MCF 10A (cell line): ENCODE measurements at places on chromosomes 1 and 21. TPM values are rescaled to one million over a fixed set of nuclear protein-coding genes. Genes with fewer than 3 reads are reported as not detected.

- no peak overlapping the region for H3K27ac ChIP-seq
- peaks cover 26% of the 10 kb centered on the region for H3K36me3 ChIP-seq
- no peaks in the 10 kb centered on the region for H3K27me3 ChIP-seq
- peaks cover 36% of the 10 kb centered on the region for H3K4me1 ChIP-seq
These were observed 66.7 kb downstream of the OLFML2B start for GRCh38 chr1:161956930-161957329.

The PHGDH gene
- 165 and 198 TPM in 2 replicates for total RNA-seq

The MTMR11 gene
- total RNA-seq: 23.8 and 33.5 TPM in 2 replicates

GRCh38 chr1:160625725-160626498 is 20.9 kb downstream of the SLAMF1 start:
- H3K4me3 ChIP-seq: no peak overlapping the region
- no peaks in the 10 kb centered on the region for H3K36me3 ChIP-seq
- no peaks in the 10 kb centered on the region for H3K4me1 ChIP-seq
- no peak overlapping the region for H3K27ac ChIP-seq
- peaks cover 46% of the 10 kb centered on the region for H3K27me3 ChIP-seq

The ARHGEF10L gene
- 5.0 and 12.2 TPM in 2 replicates for total RNA-seq

DNA sequence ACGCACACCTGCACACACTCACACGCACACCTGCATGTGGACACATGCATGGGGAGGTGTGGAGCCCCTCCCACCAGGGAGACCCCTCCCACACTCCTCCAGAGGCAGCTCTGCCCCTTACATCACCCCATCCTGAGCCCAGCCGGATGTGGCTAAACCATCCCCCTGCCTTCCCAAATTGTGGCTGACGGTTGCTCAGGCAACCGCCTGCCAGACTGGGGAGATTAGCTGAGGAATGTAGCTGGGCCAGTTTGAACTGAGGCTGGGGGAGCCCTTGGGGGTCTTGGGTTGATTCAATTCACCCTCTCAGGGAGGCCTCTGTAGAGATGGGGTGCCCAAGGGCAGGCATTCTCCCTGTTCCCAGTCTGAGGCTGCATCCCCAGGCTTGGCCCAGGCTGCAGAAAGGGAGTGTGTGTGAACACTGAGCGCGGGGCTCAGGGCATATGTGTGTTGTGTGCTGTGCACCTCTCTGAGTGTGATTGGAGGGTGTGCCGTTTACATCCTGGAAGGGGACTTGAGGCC is 12.9 kb downstream of the PTPRU start:
- DNase-seq: no peak
- H3K27me3 ChIP-seq: no peaks in the 10 kb centered on the region
- no peaks in the 10 kb centered on the region for H3K36me3 ChIP-seq
- no peak overlapping the region for H3K27ac ChIP-seq
- no peak overlapping the region for H3K4me3 ChIP-seq
